Panc1 (cell line): ENCODE measurements at places on chromosomes 12 and 14. TPM values are rescaled to one million over a fixed set of nuclear protein-coding genes. Genes with fewer than 3 reads are reported as not detected.

DNA sequence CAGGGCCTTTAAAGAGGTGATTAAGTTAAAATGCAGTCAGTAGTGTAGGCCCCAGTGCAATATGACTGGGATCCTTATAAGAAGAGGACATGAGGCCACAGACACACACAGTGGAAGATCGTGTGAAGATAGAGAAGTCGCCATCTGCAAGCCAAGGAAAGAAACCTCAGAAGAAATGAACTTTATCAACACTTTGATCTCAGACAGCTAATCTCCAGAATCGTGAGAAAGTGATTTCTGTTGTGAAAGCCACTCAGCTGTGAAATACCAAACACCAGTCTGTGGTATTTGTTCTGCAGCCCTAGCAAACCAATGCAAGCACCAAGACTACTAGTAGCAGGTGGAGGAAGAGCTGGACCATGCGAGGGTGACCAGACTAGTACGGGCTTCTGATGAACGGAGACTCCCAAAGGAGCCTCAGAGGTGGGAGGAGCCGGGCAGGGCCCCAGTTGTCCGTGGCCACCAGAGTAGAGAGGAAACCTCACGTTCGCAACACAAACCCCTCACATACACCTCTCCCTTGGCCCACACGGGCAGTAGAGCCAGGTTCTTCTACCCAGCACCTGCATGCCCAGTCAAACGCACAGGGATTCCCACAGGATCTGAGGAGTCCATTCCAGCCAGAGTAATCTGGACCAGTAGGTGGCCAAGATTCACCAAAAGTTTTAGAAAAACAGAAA, 243.0 kb downstream of the TTC8 start:
- H3K27ac ChIP-seq: no peak overlapping the region
- DNase-seq: no peak
- H3K36me3 ChIP-seq: no peaks in the 10 kb centered on the region
- no peaks in the 10 kb centered on the region for H3K4me1 ChIP-seq
- H3K27me3 ChIP-seq: no peaks in the 10 kb centered on the region

GRCh38 chr12:109695961-109696461, 17.6 kb upstream of the FAM222A start:
- no peaks in the 10 kb centered on the region for H3K27me3 ChIP-seq
- H3K27ac ChIP-seq: no peak overlapping the region
- no peak for DNase-seq

CRACR2A gene
- total RNA-seq: 0.92 TPM

- H3K4me1 ChIP-seq: peaks cover 4% of the 10 kb centered on the region; the same call in 1 of the 2 replicates
- DNase-seq: no peak
- H3K27ac ChIP-seq: no peak within 1 kb of the TSS
- H3K27me3 ChIP-seq: peaks cover 25% of the 10 kb centered on the region
These were observed at the start of gene RTN1 for GRCh38 chr14:59870277-59871165. Gene RTN1, minus strand, starts transcription at chr14:59870776. Its CDS starts 146 bp downstream, at chr14:59870630.

GRCh38 chr12:82047446-82047845, 288.3 kb upstream of the PPFIA2 start:
- no peaks in the 10 kb centered on the region for H3K27me3 ChIP-seq
- no peaks in the 10 kb centered on the region for H3K4me1 ChIP-seq
- H3K36me3 ChIP-seq: no peaks in the 10 kb centered on the region
- no peak overlapping the region for H3K27ac ChIP-seq
- no peak for DNase-seq
- no peak overlapping the region for H3K4me3 ChIP-seq

DNA sequence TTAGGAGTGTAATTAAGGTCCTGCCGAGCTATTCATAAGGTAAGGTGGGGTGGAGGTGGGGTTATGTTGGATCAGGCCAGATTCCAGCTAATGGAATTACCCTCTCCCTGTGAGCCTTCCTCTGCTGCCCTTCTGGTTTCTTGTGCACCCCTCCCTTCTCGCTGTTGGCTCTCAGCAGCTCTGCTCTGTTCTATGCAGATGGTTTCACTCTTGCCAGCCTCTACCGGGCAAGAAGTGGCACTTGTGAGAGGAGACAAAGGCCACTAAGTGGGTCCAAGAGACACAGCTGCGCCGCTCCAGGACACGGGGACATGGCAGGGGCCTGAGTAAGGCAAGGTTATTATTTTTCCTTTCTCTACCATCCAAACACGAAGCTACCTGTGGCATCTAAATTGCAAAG, 334.4 kb downstream of the EMP1 start:
- H3K4me3 ChIP-seq: no peak overlapping the region
- no peak overlapping the region for H3K27ac ChIP-seq
- H3K36me3 ChIP-seq: no peaks in the 10 kb centered on the region
- H3K4me1 ChIP-seq: no peaks in the 10 kb centered on the region

DNA sequence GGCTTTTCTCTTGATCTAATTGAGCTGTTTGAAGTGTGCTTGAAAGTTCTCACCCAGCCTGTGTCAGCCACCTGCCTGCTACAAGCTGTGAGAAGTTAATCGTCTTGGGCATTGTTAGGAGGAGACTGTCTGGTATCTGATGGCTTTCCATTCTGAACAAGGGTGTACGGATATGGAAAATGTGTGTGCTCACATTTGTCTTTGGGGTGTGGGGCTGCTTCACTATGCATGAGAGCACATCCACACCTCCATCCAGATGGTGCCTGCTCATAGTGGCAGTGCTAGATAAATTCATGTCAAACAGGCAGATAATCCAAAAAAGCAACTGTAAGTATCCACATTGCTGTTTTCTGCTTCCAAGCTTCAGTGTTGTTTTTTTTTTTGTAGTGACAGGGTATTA, 462.2 kb downstream of the DIO2 start:
- H3K27ac ChIP-seq: no peak overlapping the region
- DNase-seq: no peak
- no peaks in the 10 kb centered on the region for H3K4me1 ChIP-seq
- H3K27me3 ChIP-seq: no peaks in the 10 kb centered on the region

DNA sequence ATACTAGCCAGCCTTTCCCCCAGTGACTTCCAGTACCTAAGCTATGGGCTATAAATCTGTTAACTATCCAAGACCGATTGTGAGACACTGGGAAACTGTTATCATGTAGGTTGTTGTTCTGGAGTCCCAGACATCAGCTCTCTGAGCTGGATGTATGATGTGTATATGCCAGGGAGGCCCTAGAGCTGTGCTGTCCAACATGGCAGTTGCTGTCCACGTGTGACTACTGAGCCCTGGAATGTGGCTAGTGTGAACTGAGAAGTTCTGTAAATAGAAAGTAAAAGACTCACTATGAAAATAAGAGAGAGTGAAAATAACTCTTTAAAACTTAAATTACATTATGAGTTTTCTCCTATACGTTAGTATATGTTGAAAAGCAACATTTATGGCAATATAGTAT, 755.8 kb upstream of the FBXO33 start:
- DNase-seq: no peak
- H3K27me3 ChIP-seq: no peaks in the 10 kb centered on the region
- H3K4me3 ChIP-seq: no peak overlapping the region
- H3K27ac ChIP-seq: no peak overlapping the region
- no peaks in the 10 kb centered on the region for H3K4me1 ChIP-seq

DNA sequence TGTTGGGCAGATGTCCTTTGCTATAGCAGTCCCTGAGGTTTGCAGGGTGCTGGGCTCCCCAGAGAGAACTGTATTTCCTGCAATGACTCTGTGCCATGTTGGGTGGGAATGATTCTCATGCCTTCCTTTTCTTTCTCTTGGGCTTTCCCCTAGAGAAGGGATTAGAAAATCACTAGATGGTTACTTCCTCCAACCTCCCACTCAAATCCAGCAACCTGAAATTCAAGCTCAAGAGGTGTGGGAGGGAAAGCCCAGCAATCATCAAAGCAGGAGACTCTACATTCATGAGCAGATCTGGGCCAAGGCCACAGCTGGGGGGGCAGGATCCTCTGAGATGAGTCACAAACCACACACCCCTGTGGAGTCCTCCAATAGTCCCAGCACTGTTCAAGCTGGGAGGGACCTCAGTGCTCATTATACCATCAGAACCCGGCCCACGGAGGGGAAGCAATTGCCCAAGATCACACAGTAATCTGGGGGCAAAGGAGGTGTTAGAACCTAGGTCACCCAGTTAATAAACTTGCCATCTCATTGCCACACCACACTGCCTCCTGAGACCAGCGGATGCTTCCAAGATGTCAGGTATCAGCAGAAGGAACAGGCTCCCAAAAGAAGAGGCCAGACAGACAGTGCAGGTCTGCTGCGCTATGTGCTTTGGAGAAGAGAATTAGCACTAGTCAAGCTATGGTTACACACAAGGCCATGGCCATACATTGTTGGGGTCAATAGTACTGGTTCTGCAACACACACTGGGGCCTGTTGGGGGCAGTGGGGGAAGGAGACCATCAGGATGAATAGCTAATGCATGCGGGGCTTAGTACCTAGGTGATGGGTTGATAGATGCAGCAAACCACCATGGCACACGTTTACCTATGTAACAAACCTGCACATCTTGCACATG, 65.7 kb downstream of the TTC9 start:
- no peaks in the 10 kb centered on the region for H3K36me3 ChIP-seq
- DNase-seq: no peak
- no peak overlapping the region for H3K27ac ChIP-seq
- H3K27me3 ChIP-seq: peaks cover 4% of the 10 kb centered on the region; the same call in 1 of the 2 replicates
- H3K4me3 ChIP-seq: no peak overlapping the region

- H3K4me3 ChIP-seq: no peak overlapping the region
- no peaks in the 10 kb centered on the region for H3K36me3 ChIP-seq
- DNase-seq: no peak
- H3K27me3 ChIP-seq: peaks cover 5% of the 10 kb centered on the region; the same call in 1 of the 2 replicates
- H3K27ac ChIP-seq: no peak overlapping the region
- H3K4me1 ChIP-seq: no peaks in the 10 kb centered on the region
These were observed 50.6 kb upstream of the NUAK1 start for GRCh38 chr12:106189341-106189740.

- no peak overlapping the region for H3K4me3 ChIP-seq
- no peaks in the 10 kb centered on the region for H3K4me1 ChIP-seq
These were observed 127.6 kb upstream of the AMIGO2 start for GRCh38 chr12:47207340-47207717.

NRXN3 gene
- total RNA-seq: not detected

C1QL4 gene
- 2.1 TPM for total RNA-seq

GRCh38 chr12:24795699-24796347, 153.1 kb downstream of the BCAT1 start:
- no peak for DNase-seq
- H3K36me3 ChIP-seq: no peaks in the 10 kb centered on the region
- no peaks in the 10 kb centered on the region for H3K4me1 ChIP-seq

- H3K4me3 ChIP-seq: no peak within 1 kb of the TSS; the same call in 1 of the 2 replicates
- no peaks in the 10 kb centered on the region for H3K4me1 ChIP-seq
- no peak for DNase-seq
- H3K27ac ChIP-seq: no peak within 1 kb of the TSS
These were observed at the start of gene TBC1D30 for GRCh38 chr12:64824500-64825142. Gene TBC1D30, plus strand, starts transcription at chr12:64824647. Its CDS starts 233 bp downstream, at chr12:64824880.

GRCh38 chr12:52633383-52633782, 15.0 kb upstream of the KRT73 start:
- no peak overlapping the region for H3K4me3 ChIP-seq
- H3K27me3 ChIP-seq: no peaks in the 10 kb centered on the region
- no peaks in the 10 kb centered on the region for H3K4me1 ChIP-seq
- H3K27ac ChIP-seq: no peak overlapping the region

GRCh38 chr12:84492351-84492883, 420.2 kb downstream of the SLC6A15 start:
- no peak overlapping the region for H3K27ac ChIP-seq
- no peaks in the 10 kb centered on the region for H3K36me3 ChIP-seq
- no peak overlapping the region for H3K4me3 ChIP-seq
- H3K4me1 ChIP-seq: no peaks in the 10 kb centered on the region
- DNase-seq: no peak
